Stimulated activated CD4-positive, alpha-beta T cell treated with anti-CD3 and anti-CD28 coated beads, Interleukin-1b, Interleukin-23, amount 100 ng/mL, for 1 hour (primary cell): ENCODE measurements at places on chromosomes 4 and X.

GRCh38 chrX:66544181-66544580, 94.7 kb downstream of the EDA2R start:
- DNase-seq: no peak

- DNase-seq: no peak
Observed at GRCh38 chr4:112093636-112094202, 51.5 kb upstream of the FAM241A start.

DNA sequence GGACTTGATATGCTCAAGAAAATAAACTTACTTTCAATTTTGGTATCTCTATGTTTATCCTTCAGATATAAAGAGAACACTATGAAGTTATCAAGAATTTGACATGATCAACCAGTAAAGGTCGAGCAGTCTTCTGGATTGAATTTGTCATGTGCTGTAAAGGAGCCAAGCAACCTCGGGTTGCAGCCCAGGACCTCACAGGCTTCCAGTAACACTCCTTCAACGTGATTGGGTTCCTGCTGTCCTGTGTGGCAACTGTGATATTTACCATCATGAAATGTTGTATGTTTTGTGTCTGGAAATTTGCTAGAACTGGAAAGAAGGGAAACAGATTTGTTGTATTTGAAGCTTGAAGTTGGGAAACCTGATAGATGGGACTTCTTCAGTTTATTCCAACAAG, 52.0 kb upstream of the UGT2B7 start:
- no peak for DNase-seq

- no peak for DNase-seq
Observed at GRCh38 chr4:14046642-14047041, 419.1 kb upstream of the BOD1L1 start.

DNA sequence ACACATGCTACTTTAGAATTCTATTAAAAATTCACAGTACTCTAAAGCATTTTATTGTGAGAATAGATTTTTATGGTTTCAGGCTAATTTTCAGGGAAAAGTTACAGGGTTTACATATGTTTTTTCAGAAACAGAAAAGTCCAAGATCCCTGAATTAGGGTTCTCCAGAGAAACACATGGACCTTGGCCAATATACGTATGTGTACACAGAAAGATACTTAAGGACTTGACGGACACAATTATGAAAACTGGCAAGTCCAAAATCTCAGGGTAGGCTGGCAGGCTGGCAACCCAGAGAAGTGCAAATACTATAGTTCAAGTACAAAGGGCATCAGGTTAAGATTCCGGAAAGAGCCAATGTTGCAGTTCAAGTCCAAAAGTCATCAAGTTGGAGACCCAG, 1897.8 kb upstream of the PCDH10 start:
- no peak for DNase-seq

DNA sequence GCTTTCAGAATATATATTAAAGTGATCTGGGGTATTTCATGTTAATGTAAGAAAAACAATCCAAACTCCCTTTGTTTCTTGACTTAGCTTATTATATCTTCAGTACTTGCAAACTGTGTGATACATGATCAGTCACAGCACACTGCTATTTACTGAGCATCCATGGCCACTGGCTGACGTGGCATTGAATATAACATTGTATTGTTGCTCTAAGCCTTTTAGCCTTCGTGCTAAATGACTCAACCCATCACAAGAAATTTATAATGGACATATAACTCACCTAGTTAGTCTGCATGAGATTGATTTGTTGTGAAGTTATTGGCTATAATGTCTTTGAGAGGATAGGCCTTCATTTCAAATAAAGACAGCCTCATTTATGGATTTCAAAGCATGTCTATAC, 642.6 kb downstream of the IL1RAPL1 start:
- no peak for DNase-seq

GRCh38 chrX:9767375-9767774, 1.7 kb upstream of the GPR143 start:
- DNase-seq: no peak

DNA sequence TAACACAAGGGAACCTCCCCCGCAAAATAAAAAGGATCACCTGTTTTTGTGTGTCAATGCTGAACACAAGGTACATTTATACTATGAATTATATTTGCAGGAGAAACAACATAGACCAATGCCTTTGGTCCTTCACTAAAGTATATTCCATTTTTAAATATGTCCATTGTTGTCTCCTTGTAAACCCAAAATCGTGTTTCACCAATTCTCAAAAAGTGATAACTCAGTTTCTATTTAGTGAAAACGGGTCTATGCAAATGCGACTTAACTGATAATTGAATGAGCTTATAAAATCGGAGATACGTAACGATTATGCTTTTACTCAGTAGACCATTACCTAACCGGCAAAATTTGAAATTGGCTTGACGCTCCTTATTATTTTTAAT, 2.1 kb downstream of the BRWD3 start:
- DNase-seq: no peak

GRCh38 chr4:57119054-57119651, 9.0 kb upstream of the IGFBP7 start:
- DNase-seq: no peak

DNA sequence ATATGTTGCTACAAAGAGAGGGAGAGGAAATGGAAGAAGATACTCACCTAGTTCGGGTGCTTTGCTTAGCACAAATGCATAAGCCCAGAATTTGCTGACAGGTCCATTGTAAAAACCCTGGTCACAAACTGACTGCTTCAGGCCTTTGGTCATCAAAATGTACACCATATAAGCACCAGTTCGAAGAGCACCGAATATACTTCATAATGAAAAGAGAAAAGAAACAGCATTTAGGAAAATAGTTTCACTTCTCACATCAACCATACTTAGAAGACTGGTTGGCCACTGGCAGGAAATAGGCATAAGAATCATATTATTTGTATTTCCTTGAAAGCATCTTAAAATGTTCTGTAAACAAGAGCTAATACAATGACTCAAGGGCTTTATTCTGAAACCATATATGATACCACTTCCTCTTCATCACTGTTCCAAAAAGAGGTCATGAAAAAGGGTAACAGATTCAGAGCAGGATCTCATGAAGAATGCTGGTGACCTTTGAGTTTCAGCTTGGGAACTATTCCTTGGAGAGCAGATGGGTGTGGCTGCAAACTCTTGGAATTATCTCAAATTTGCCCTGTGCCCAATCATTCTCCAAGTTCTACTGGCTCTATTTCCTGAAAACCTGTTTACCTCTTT, 138.7 kb downstream of the ELOVL6 start:
- DNase-seq: no peak

- no peak for DNase-seq
Observed at GRCh38 chr4:24507439-24507838, 76.9 kb downstream of the DHX15 start.

DNA sequence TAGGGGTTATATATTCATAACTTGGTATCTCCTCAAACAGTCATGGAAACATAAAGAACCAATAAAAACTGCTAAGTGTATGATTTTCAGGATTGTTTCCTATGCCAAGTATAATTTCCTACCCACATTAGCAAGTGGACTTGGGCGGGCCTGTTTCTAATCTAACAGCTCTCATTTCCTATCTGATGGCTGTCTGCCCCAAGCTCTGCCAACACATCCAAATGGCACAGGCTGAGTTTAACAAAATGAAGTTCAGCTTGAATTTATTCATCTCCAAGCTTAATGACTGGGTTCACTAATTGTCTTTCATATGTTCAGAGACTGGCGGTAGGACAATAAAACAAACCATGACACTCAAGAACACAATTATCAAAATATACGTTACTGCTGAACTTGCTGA, 55.5 kb upstream of the S100G start:
- no peak for DNase-seq

- no peak for DNase-seq
Observed at GRCh38 chrX:10157032-10157341, 212 bp downstream of the CLCN4 start.

- DNase-seq: no peak
Observed at GRCh38 chrX:153685751-153686696, 1.7 kb upstream of the SLC6A8 start.

DNA sequence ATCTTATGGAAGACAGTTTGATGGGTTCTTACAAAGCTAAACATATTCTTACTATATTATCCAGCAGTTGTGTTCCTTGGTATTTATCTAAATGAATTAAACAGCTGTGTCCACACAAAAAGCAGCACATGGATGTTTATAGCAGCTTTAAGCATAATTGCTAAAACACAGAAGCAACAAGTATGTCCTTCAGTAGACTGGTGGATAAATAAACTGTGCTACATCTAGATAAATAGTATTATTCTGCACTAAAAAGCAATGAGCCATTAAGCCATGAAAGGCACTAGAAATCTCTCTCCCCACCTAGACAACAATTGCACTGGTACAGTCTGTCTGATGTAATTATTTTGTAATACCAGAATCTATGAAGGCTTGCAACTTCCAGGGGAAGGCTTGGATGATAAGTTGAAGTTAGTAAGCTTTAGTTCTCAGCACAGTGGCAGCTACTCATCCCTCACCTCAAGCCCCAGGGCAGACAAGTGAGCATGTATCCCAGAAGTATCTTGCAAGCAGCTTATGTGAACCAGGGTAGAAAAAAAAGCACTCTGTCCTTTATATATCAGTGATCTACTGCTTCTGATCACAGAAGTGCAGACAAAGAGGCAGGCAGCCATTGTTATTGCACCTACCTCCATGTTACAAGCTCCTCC, 36.9 kb downstream of the WDR17 start:
- no peak for DNase-seq

GRCh38 chrX:119758731-119759247, 401 bp downstream of the SOWAHD start:
- no peak for DNase-seq

DNA sequence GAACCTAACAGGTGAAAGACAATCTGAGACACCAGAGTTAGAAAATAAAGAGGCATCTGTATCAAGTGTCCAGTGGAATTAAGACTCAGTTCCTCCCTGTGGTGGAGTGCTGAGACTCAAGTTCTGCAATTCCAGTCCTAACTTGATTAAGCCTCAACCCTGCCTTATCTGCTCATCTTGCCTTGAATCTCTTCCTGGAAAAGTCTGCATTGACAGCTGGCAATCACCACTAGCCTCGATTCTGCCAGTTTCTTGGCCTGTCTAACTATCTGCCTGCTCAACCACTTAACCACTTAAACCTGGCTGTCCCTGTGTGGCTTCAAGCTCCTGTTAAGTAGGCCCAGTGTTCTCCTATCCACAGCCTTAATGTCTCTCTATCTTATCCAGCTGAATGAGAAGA, 22.4 kb upstream of the NEIL3 start:
- no peak for DNase-seq

DNA sequence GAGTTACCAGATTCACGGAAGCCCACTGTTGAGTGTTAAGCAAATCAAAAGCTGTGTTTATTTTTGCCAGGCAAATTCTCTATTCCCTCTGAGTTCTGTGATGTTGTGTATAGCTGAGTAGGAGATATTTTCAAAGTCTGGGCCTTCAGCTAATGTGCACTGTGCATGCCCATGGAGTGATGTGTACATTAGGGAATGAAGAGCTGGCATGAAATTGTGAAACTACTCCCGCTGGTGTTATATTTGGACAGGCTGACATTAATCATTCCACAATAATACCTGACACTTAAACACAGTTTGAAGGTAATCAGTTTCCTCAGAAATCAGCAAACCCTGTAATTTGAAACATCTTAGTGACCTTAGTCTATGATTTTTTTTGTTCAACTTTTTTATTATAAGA, 88.1 kb upstream of the MBNL3 start:
- DNase-seq: no peak

- no peak for DNase-seq
Observed at GRCh38 chr4:10099499-10100325, 16.9 kb downstream of the WDR1 start.

DNA sequence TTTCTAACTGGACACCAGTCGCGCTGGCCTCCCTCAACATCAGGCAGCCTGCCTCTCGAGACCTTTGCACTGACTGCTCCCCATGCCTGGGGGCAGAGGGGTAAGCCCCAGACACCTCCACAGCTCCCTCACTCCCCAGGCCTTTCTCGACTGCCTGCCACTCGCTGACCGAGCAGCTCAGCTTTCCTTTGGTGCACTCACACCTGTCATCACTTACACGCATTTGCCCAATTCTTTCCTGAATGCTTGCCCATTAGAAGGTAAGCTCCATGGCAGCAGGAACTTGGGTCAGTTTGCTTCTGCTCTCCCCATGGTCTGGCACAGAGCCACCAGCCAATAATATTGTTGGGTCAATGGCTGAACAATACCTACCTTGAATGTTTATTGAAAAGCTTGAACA, 32.2 kb upstream of the PROM1 start:
- no peak for DNase-seq

GRCh38 chrX:82591421-82591820, 916.7 kb upstream of the POU3F4 start:
- DNase-seq: no peak

- DNase-seq: no peak
Observed at GRCh38 chr4:39521253-39521919, 5.9 kb downstream of the UGDH start.

GRCh38 chr4:23789762-23790161, 100.1 kb downstream of the PPARGC1A start:
- no peak for DNase-seq

DNA sequence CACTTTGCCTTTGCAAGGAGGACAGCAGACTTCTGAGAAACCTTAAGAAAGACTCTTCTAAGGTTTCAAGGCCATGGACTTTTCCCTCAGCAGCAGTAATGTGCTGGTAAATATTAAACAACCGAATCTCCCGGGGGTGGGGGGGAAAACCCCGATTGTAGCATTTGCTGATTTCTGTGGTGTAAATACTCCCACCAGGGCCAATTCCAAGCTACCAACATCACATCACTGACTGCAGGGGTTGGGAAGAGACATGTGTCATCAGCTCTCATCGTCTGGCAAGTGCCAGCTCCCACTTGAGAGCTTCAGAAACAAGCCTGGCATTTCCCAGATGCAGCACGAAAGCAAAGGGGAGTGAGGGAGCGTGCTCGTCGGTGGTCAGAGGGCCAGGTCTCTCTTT, 101.2 kb downstream of the BCOR start:
- DNase-seq: no peak

- no peak for DNase-seq
Observed at GRCh38 chrX:132821974-132822633, 136.3 kb downstream of the HS6ST2 start.

- DNase-seq: no peak
Observed at GRCh38 chr4:55017406-55017805, 108.0 kb downstream of the KDR start.
